ENCODE measurements at places on chromosomes 5 and 9.
A peak's percentile ranks its signal among the peaks of the same experiment; 100 is the strongest.

DNA sequence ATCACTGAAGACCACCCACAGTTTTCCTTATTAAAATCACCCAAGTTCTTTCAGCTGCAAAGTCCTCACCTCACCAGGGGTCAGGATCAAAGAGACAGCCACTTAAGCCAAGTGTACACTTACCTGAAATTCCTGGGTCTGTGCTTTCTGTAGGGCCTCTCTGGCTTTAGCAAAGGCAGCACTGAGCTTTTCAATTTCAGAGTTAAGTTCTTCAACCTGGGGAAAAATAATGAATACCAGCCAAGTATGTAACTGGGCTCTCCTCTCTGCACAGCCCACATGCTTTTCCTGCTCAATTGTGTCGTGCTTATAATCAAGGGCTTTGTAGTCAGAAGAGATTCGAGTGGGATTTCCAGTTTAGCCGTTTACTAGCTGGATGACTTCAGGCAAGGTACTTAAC, 55.1 kb downstream of the CDK5RAP2 start:
- no peak for DNase-seq

GRCh38 chr5:52864371-52864770, 76.7 kb downstream of the ITGA1 start:
- DNase-seq, result no peak

DNA sequence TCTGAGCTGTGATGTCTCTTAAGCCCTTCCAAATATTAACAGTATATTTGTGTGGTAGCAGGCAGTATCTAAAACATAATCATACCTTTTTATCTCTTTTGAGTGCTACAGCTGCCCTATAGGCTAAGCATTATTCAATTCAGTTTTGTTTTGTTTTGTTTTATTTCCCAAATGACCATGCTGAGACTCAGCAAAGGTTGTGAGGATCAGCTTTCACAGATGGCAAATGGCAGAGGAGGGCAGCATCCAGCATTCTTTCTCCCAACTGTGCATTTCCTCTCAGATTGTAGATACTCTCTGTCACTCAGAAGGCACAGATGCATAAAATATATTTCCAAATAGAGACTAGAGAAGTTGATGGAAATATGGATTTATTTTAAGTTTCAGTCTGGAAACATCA, 90.7 kb downstream of the DAPK1 start:
- no peak for DNase-seq

GRCh38 chr9:127585161-127585819, 26.8 kb upstream of the STXBP1 start:
- no peak for DNase-seq

DNA sequence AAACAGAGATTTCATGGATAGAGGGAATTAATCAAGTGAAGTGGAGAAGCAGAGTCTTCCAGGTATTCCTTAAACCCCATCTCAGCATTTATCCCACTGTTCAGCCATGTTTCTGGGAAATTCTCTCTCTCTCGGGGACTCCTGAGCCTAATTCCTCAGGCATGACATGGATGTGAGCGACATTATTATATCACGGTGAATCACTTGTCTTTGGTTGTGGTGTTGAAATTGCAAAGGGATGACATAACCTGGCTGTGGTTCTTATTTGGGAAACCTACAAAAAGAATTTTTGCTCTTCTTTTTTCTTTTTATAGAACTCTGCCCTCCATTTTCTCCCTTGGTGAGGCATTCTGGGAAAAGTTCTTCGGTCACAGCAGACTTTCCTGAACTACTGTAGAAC, 457.9 kb upstream of the PTGER4 start:
- DNase-seq, result no peak

DNA sequence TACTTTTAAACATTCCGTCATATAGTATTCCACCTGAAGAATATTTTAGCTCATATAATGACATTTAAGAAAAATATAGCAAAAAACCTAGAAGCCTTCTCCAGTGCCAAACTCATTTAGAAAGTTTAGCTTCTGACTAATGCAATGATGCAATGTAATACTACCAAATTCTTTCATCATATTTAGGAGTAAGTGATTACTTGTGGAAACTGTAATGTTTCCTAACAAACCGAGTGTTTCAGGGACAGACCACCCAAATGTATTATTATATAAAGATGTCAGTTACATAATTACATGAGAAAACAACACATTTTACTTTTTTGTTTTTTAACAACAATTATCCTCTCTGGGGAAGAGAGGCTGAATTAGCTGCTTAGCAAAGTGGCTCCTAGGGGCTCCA, 316.2 kb downstream of the ARL15 start:
- no peak for DNase-seq

DNA sequence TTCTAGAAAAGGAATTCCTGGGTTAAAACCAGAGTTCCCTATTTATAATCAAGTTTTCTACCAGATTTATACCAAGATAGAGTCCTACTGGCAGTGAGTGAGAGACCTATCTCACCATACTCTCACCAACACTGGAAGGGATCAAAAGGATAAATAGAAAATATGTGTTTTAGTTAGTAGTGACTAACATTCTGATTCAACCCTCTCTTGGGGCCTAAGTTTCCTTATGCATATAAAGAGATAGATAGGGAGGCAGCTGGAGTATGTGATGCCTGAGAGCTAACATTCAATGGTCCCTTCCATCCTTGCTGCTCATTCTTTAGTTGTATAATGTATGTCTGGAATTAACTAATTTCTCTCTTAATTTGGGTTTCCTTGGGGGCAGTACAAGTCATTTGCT, 32.0 kb downstream of the CKMT2 start:
- no peak for DNase-seq

DNA sequence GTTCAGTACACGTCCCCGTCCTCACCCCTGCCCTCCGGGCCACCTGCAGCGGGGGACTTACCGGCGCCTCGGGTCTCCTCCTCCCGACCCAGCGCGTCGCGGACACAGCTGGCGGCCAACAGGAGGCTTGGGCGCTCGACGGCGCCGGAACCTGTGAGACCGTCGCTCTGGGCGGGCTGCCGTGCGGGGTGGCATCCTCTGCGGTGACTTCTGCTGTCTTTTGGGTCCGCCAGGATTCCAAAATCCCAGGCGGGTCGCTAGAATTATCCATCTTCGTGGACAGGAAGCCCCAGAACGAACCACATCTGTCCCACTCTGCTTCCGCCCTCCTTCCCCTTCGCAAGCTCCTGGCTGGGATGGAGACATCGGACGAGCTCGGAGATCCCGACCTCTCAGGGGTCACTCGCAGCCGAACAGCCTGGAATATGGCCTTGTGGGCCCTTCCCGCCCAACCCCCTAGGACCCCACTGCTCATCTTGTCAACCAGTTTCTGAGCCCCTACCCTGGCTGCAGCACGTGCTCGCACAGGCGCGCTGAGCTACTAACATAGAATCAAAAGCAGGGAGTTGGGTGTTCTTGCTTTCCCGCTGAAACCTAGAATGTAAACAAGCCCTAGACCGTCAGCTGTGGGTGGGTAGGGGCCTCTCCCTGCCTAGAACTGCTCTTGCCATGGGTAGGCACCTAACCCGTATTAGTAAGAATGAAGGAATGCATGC, 947 bp upstream of the MARCHF3 start:
- DNase-seq, result no peak

DNA sequence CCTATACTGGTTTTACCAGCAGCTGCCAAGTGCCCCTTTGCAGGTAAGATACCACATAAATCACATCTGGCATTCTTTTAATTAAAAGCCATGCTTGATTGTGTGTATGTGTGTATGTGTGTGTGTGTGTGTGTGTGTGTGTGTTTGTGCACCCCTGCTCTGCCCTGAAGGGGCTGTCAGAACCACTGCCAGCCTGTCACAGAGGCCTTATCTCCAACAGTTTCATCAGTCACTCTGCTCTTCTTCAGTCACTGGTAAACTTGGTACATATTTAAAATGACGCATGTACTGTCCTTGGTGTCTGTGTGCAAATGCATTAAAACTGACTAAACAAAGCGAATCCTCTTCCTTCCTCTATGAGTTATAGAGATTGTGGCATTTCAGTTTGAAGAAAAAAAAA, 19.0 kb upstream of the NR5A1 start:
- no peak for DNase-seq

GRCh38 chr5:11247224-11247623, 486.2 kb upstream of the DAP start:
- DNase-seq, result no peak

DNA sequence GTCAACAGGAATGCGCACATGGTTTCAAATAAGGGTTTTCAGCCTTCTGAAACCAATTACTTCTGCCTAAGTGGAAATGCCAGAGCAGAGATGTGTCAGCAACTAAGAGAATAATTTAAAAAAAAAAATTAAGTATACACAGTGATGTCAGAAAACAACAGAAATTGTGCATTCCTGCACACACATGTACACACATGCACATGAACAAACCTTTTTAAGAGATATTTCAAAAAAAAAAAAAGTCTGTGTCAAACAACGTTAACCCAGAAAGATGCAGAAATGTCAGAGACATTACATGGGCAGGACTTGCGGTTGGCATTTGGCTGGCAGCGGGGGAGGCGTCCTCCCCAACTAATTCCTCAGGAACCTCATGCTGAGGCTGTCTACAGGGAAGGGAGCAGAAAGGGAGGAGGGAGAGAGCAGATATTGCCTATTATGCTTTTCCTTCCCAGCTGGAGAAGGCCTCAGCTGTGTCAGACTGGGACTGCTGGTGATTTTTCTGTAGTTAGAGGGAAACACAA, 536.9 kb upstream of the WWC1 start:
- no peak for DNase-seq

GRCh38 chr9:5269249-5269715, 35.2 kb downstream of the RLN2 start:
- no peak for DNase-seq

GRCh38 chr9:126146254-126147145, 180.1 kb upstream of the MVB12B start:
- DNase-seq, result peak; percentile 69

GRCh38 chr9:32928145-32928763, 73.2 kb downstream of the APTX start:
- DNase-seq, result no peak

DNA sequence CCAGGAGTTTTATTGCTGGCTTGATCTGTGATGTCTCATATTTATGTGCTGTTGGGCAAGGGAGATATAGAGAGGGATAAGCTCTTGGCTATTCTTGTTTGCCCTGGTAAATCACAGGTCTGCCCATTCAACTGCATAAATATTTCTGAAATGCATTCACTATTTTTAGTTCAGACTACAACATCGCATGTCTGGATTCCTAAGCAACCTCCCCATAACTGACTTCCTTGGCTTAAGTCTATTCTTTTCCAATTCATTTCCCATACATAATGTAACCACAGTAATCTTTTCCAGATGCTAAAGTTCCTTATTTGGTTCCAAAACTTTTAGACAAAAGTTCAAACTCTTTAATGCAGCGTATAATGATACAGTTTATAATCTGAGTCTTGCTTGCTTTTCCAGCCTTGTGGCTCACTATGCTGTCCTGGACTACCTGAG, 321.4 kb upstream of the ACTBL2 start:
- no peak for DNase-seq

DNA sequence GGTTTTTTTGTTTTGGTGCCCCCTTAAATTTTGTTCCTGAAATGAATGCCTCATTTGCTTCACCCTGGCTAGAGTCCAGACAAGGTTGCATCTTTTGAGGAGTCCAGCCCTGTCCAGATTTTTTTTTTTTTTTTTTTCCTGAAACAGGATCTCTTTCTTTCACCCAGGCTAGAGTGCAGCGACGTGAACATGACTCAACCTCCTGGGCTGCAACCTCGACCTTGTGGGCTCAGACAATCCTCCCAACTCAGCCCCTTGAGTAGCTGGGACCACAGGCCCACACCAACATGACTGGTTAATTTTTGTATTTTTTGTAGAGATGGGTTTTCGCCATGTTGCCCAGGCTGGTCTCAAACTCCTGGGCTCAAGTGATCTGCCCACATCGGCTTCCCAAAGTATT, 469.0 kb upstream of the BRINP1 start:
- no peak for DNase-seq

All from vagina (tissue), 2 donors.